ENCODE measurements at places on chromosomes 3 and 15.

- no peak for DNase-seq
Observed at GRCh38 chr3:37494216-37494615, 319.8 kb upstream of the LRRFIP2 start.

DNA sequence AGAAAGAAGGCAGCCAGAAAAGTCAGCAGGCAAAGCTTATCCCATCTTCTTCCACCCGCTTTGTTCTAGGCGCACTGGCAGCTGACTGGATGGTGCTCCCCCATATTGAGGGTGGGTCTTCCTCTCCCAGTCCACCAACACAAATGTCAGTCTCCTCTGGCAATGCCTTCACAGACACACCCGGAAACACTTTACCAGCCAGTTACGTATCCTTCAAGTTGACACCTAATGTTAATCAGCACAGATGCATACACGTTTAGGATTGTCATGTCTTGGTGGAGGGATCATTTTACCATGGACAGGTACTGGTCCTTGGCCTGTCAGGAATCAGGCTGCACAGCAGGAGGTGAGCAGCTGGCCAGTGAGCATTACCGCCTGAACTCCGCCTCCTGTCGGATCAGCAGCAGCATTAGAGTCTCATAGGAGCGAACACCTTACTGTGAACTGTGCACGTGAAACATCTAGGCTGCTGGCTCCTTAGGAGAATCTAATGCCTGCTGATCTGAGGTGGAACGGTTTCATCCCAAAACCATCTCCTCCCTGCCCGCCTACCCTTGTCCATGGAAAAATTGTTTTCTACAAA lies 59.1 kb upstream of the PYDC2 start:
- DNase-seq, result no peak

DNA sequence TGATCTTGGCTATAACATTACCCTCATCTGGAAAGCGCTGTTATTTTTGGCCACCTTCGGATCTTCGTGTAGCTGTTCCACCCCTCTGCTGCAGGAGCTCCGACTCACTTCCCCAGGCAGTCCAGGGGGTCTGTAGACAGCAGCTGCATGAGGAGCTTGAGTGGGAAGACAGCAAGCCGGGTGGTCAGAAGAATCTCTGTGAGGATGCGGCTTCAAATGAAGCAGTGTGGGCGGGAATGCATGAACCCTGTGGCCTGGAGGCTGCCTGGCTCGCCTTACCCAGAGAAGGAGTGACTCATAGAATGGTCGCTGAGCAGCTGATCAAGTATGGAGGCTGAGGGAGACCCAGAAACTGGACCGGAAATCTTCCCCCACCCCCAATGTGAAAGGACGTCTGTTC lies 45.2 kb upstream of the NR2F2 start:
- DNase-seq, result no peak

- no peak for DNase-seq
Observed at GRCh38 chr3:82080792-82081191, 319.3 kb upstream of the GBE1 start.

GRCh38 chr3:9778143-9779074 lies 8.7 kb upstream of the CAMK1 start:
- no peak for DNase-seq

DNA sequence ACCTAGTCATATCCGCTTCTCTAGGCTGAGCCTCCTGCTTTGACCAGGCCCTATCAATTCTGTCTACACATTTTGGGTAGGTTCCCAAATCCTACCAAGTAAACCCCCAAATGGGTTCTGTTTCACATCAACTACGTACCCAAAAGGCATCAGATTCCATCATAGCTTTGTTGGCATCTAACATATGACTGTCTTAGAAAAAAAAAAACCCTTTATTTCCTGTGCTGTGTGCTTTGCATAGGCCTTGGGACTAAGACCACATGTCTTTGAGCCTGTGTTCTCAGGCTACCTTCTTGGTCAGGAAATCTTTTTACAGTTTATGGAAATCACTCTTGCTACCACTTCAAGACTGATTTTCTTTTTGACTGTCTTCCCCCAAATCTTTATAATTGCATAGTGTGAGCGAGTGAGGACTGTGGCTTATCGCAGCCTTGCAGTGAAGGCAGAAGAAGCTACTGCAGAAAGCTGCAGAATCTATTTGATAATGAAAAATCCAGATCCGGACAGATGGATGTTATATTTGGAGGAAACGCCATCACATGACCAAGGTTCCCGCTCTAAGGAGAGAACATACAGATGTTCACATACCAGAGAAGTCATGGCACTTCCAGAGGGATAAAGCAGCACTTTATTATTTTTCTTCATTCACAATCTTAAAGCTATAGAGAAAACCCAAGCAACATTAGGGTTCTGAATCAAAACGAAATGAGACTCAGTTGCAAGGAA lies 111.2 kb downstream of the EOMES start:
- DNase-seq, result no peak

DNA sequence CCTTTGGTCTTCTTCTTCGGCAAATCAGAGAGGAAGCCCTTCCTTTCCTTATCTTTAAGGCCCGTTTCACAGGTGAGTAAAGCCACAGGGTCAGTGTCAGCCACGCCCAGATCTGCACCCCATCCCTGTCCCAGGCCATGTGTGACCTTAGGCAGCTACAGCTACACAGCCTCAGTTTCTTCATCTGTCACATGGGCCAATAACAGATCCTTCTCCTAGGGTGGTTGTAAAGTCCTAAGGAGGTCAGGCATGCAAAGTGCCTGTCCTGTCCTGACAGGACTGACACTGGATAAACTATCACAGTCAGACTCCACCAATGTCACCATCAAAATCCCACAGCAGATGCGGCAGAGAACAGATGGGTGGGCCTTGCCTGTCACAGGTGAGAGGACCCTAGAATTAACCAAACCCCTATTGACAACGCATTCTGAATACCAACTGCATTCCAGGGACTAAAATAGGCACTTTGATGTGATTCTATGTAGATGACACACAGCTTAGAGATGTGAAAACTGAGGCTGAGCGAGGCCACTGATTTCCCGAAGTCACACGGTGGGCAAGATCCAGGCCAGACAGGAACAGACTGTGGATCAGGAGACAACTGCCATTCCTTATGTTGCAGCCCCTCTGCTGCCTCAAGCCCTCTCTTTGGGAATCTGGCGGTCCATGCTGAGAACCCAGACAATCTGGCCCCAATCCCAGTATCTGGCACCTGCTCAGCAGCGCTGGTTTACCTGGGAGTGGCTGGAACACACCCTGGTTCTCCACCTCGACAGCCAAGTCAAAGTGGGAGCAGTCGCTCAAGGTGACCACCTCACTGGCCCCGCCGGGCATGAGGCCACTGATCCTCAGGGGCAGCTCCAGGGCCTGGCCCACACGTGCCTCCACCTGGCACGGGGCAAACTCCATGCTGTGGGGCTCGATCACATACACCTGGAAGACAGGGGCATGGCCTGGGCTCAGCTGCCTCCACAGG lies 48.7 kb downstream of the NUP210 start:
- DNase-seq, result no peak

DNA sequence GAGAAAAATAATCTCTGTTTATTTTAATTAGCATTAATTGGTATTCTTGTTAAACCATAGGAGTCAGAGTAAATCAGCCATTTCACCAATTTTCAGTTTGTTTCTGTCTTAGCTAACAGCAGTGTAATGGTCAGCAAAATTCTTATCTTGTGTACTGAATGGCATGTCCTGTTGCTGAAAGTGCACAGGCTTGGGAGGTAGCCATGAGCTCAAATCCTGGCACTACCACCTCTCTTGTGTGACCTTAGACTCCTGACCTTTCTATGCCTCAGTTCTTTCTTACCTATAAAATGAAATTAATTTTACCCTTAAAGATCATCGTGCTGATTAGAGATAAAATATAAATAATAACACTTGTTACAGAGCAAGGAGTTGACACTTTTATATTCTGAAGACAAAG lies 35.8 kb downstream of the MLH1 start:
- DNase-seq, result no peak

GRCh38 chr3:87694678-87695077 lies 364.1 kb downstream of the CGGBP1 start:
- DNase-seq, result no peak

DNA sequence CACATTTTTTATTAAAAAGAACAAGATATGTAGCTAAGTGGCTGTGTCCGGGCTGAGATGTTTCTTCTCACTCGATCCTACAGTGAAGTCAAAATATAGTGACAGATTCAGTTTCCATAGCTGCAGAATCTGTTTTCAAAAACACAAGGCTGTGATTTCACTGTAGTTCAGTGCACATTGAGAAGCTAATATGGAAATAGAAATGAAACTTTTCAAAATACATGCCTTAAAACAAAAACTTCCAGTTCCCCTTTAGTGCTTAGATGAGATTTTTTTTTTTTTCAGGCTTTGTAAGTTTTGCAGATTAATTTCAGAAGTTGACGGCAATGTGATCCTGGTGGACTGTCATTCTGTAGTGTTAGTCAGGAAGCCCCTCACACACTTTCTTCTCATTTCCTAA lies 23.8 kb upstream of the TRAK1 start:
- DNase-seq, result no peak

DNA sequence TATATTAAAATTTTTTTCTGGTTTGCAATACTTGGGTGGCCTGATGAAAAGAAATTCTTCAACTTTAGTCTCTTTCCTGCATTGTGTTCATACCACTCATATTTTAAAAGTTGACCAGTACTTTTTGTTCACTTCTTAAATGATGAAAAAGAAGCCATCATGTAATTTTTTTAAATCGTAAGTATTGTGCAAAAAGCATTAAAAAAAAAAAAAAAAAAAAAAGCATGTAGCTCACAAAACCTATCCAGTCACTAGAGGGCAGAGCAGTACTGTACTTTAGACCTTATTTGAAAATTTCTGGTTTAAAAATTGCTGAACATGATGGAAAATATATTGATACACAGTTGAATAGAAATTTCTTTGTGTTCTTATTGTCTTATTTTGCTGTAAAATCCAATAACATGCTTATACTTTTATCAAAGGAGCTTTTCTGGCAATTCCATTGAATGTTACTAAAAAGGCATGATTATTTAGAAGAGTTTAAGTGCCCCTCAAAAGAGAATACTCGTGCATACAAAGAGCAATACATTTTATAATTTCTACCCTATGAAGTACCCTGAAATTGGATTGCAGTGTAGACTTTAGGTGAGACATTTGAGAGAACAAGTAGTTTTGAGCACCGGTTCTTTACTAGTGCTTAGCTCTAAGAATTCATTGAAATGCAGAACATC lies 137.7 kb downstream of the BBX start:
- DNase-seq, result no peak

DNA sequence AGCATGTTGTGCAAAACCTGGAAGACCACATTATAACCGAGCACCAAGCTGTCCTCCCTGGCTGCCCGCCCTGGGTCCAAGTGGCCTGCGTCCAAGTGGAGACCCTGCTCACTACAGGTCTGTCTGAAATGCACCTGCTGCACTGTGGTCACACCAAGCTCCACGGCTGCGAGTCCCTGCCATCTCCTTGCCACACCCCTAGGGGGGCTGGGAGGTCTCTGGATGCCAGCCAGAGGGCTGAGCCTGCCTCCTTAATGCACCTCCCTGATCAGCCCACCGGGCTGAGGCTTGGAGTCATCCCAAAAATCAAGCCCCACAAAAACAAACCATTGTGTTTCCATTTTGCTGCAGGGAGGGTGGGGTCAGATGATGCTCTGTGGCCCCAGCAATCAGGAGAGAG lies 187.1 kb downstream of the MEGF11 start:
- DNase-seq, result no peak

DNA sequence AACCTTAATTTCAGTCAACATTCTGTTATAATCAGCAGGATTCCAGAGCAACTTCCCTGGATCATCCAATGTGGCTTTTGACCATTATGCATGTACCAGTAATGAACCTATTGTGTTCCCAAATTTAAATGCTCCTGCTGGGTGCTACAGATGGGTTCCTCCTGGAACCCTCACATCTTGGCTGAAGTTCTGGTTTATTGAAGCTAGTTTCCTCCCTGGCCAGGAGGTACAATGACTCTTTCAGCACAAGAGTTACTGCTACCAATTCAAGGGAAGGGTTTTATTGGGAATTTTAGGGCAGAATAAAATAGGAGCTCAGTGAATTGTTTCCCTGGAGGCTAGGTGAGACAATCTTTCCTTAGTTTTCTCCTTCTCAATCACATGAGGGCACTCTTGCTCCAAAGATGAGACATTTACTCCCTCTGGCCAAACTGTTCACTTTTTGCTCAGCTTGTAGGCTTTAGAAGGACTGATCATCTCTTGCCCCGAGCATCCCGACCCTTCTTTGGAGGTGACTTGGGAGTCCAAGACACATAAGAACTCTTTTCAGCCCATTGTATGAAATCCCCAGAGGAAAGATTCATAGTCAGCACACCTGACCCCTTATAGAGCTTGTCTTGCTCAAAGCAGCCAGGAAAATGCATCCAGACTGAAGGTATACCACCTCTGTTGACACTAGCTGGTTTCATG lies 8.8 kb upstream of the NPHP3 start:
- no peak for DNase-seq

GRCh38 chr15:61309031-61309511 lies 80.0 kb upstream of the RORA start:
- no peak for DNase-seq

DNA sequence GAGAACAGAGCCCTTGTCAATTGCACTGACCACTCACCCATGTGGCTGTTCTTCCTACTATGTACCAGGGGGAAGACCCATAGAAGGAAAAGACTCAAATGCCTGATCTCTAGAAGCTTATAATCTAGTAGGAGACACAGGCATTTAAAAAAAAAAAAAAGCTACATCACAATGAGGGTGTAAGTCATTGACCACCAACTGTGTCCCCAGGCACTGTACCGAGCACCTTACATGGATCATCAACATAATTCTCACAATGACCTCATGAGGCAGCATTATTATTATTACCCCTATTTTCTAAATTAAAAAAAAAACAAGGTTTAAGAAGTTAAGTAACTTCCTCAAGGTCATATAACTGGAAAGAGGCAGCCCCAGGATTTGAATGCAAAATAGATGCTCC lies 247.4 kb downstream of the SHOX2 start:
- DNase-seq, result no peak

DNA sequence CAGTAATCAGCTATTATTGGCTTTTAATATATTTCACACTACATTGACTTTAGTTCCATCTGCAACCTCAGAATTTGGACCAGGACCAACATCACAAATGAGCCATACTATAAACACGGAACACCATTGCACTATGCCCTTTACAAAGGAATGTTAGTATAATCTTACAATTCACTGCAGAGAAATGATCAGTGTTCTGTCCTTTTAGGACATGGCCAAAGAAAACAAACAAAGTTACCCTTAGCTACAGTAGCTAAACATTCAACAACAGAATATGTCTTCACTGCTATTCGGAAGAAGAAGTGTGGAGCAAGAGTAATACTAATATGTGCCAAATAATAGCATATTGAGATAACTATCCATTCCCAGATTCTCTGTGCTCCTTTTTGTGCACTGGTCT lies 90.4 kb downstream of the NAALADL2 start:
- no peak for DNase-seq

- no peak for DNase-seq
Observed at GRCh38 chr3:134114726-134115125, 85.0 kb upstream of the SLCO2A1 start.
